ENCODE measurements at places on chromosomes 12 and 14.

DNA sequence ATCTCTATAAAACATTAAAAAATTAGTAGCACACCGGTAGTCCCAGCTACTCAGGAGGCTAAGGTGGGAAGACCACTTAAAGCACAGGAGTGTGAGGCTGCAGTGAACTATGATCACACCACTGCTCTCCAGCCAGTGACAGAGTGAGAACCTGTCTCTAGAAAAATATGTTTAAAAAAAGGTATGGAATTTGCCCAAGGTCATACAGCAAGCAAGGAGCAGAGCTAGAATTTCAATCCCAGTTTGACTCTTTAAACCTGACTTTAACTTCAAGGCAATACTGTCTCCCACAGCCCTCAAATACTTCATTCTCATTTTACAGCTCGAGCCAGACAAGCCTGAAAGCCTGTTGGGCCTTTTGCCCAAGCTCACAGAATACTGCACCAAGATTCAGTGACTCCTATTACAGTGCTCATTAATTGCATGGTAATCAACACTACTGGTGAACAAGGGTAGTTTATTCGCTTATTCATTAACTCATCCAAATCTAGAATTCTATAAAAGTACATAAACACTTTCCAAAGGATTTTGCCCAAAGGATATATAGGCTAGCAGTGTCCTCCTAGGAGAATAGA lies 8.0 kb downstream of the HECTD4 start:
- DNase-seq = no peak

DNA sequence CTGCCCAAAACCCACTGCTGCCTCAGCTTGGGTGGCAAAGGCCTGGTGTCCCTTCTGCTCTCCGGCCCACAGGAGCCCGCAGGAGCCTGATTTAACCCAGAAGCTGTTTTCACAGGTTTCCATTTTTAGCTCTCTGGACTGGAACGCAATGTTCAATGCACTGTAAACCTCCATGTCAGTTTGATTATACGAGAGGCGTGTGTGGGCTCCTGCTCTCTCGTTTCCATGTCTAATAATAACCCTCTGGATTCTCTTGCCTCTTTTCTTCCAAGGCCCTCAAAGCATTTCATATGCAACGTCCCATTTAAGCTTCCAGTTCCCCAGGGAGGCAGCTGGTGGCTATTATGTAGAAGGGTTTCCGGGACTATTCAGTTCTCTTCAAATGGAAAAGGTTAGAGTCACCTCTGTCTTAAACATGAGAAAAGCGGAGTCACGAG lies 161.1 kb downstream of the SUDS3 start:
- no peak for DNase-seq

GRCh38 chr14:64714432-64715025 lies 10.3 kb downstream of the PLEKHG3 start:
- DNase-seq = no peak

GRCh38 chr14:70008284-70009262 lies 129.4 kb downstream of the SMOC1 start:
- DNase-seq = no peak

DNA sequence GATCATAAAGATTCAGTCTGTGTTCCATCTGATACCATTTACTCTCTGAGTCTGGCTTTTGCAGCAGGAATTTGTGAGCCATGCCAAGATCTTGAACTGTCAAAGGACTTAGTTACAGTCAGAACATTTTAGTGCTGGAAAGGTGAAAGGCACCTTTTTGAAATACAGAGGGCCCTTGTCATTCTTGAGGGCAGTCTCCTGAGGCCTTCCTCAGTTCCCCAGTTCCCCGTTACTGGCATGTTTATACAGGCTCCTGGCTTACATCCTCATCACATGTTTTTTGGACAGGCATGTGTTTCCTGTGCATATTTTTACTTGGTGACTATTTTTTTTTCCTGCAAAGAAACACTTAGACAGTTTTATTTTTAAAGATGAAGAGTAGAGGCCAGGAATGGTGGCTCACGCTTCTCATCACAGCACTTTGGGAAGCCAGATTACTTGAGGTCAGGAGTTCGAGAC lies 21.0 kb downstream of the CFAP54 start:
- DNase-seq = no peak
